Cardiac septum (tissue), 1 donor: ENCODE measurements at places on chromosomes 11 and 22. TPM values are rescaled to one million over a fixed set of nuclear protein-coding genes. Genes with fewer than 3 reads are reported as not detected.

The APOL4 gene
- 6.1 TPM for total RNA-seq

The ART1 gene
- total RNA-seq, result 1.3 TPM

The ACRV1 gene
- not detected for total RNA-seq

The APOL1 gene
- total RNA-seq, result 25.6 TPM

The HSPB2 gene
- total RNA-seq, result 59.9 TPM

The GRAMD1B gene
- total RNA-seq, result 15.3 TPM

The MAPK1 gene
- total RNA-seq, result 124 TPM

The GRAP2 gene
- 1.2 TPM for total RNA-seq

The TMPRSS4 gene
- total RNA-seq, result 0.32 TPM
